ENCODE measurements at places on chromosomes 11 and 22. TPM values are rescaled to one million over a fixed set of nuclear protein-coding genes. Genes with fewer than 3 reads are reported as not detected.

DNA sequence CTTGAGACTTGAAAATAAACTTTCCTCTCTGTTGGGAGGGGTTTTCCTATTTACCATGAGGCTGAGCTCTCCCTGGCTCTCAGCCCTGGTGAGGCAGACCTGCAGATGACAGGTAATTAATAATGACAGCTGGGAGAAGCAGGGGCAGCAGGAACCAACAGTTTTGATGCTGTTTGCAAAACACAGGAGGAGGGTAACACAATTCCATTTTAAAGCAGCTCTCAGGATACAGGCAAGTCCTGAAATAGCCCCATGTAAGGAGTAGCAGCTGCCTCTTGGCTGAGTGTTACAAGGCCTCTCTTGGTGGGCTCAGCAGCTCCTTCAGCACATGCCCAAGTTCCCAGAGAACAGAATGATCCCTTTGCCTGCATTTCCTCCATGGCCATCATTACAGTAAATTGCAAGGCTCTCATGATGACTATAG is 13.3 kb downstream of the PARVA start:
- DNase-seq: no peak

DNA sequence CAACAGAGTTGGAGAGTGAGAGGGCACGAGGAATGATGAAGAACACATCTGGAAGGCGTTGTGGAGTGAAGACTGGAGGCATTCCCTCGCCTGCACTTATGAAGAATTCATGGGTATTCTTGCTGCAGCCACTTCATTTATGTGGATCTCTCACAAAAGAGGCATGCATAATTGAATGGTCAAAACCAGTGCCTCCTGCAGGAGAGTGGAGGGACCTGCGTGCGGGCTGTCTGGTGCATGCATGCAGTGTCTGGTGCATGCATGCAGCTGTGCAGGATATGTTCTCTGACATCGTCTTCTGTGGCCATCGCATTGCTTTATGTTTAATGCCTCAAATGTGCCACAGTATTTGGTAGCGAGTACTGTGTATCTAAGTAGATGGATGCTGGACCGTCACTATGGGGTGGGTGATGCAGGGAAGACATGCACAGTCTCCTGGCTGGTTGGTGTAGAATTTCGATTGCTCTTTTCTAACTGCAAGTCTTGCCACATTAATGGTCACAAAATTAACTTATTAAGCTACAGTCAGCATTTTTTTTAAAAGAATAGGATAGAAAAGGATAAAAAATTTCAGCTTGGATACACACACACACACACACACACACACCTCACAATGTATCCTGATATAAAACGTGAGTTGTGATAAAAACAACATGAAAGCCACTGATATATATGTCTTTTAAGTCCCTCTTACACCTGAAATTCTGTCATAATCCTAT is 20.9 kb upstream of the NTM start:
- no peak for DNase-seq

DNA sequence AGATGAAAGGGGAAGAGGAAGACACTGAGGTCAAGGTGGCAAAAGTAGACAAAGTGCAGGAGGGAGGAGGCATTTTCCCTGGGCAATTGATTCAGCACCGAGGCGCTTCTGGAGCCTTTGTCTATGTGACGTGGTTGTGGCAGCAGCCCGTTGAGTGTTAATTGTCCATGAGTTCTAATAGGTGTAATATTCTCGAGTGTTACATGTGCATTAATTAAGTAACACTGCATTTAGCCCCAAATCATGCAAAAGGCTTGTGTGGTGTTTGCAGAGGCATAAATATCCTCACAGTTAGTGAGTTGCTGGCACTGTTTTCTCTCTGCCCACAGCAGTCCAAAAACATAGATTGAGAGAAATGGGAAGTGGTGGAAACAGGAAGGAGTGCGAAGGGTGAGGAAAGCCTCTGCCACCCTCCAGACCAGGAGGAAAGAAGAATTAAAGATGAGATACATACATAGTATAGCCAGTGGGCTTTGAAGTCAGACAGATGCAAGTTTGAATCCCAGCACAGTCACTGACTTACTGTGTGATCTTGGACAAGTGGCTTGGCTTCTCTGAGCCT is 361.2 kb downstream of the MN1 start:
- no peak for DNase-seq

Gene C11orf42
- total RNA-seq: not detected

DNA sequence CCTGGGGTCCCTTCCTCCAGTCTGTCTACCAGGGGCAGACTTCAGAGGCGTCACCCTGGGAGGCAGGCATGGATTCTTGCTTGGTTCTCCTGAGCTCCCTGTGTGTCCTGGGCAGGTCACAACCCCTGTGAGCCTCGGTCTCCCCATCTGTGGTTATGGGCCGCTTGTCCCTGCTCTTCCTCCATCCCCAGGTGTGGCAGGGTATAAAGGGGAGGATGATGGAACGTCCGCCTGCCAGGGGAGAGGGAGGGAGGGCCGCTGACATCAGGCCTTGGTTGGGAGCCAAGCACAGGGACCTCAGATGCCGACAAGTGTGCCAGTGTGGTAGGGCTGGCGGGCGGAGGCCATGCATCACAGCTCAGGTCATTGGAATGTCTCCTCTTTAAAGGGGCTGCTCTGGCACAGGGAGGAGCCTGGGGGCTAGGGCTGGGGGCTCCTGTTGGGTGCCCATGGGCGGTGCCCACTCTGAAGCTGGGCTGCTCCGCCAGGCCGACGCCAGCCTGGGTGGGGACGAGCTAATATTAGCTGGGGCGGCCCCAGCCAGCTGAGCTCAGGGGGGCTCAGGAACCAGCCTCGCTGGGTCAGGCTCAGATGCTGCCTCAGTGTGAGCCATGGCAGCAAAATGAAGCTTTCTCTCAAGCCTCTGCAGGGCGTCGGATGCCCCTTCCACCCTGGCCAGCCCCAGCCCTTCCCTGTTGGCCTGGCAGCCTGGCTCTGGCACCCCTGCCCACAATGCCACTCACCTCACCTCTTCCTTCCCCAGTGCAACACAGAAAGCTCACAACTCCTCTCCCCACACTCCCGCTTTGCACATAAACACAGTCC is 12.8 kb downstream of the KCNC1 start:
- DNase-seq: no peak

- DNase-seq: no peak
These were observed 690.3 kb downstream of the FAM181B start for GRCh38 chr11:82043316-82043715.

DNA sequence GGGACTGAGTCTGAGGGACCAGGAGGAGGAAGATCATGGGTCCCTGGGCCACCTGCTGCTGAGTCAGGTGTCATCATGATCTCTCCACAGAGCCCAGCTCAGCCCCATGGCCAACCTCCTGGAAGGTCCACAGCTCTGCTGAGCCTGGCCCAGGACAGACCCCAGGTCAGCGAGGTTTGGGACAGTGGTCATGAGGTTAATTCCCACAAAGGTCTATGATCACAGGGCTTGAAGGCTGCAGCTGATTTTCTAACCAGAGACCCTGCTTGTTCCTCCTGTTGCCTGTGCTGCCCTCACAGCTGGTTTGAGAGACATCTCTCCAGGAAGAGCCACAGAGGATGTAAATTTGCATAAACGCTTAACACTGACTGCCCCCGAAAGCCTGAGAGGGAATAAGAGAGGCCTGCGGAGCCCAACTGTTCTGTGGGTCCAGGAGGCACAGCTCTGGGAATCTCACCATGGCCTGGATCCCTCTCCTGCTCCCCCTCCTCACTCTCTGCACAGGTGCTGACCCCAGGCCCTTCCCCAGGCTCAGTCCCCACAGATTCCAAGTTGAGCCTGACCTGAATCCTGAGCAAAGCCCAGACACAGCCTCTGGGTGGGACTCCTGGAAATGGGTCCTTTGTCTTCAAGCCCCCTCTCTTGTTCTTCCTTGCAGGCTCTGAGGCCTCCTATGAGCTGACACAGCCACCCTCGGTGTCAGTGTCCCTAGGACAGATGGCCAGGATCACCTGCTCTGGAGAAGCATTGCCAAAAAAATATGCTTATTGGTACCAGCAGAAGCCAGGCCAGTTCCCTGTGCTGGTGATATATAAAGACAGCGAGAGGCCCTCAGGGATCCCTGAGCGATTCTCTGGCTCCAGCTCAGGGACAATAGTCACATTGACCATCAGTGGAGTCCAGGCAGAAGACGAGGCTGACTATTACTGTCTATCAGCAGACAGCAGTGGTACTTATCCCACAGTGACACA is 102.8 kb downstream of the GGTLC2 start:
- no peak for DNase-seq

- no peak for DNase-seq
These were observed 17.4 kb downstream of the SMCO4 start for GRCh38 chr11:93525601-93526345.

Gene SPINDOC
- total RNA-seq: 41.4 TPM

Gene NUDT8
- total RNA-seq: 5.1 TPM

Gene ARFGAP2
- total RNA-seq: 95.7 TPM

- no peak for DNase-seq
These were observed 789.4 kb downstream of the OPCML start for GRCh38 chr11:132742929-132743328.

- no peak for DNase-seq
These were observed 13.4 kb downstream of the DRD4 start for GRCh38 chr11:650482-650881.

DNA sequence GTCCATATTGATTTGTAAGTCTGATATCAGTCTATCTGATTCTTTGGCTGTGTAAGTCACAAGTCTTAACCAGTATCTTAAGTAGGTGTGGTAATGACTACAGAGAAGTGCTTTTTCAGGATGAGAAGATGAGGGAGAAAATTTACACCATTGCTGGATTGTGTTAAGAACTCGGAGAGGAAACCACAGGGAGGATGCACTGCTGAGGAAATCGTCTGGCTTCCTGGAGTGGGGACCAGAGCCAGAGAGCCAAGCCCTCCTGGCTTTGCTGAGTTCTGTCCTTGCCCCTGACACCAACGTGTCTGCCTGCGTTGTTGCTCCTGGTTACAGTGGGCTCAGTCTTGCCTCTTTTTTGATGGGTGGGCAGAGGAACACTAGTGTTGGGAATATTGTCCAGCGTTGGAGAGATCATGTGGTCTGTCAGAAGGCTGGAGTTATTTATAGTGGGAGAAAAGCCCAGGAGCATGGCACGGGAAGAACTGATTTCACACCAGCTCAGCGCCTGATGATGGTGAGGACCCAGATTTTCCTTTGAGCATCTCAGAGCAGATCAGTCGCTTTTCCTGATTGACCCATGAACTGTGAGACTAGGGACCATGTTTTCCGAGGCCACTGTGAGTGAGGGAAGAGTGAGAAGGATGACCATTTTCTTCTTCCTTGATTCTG is 29.6 kb downstream of the MARK2 start:
- no peak for DNase-seq

Gene OR2AG2
- 0.04 TPM for total RNA-seq

DNA sequence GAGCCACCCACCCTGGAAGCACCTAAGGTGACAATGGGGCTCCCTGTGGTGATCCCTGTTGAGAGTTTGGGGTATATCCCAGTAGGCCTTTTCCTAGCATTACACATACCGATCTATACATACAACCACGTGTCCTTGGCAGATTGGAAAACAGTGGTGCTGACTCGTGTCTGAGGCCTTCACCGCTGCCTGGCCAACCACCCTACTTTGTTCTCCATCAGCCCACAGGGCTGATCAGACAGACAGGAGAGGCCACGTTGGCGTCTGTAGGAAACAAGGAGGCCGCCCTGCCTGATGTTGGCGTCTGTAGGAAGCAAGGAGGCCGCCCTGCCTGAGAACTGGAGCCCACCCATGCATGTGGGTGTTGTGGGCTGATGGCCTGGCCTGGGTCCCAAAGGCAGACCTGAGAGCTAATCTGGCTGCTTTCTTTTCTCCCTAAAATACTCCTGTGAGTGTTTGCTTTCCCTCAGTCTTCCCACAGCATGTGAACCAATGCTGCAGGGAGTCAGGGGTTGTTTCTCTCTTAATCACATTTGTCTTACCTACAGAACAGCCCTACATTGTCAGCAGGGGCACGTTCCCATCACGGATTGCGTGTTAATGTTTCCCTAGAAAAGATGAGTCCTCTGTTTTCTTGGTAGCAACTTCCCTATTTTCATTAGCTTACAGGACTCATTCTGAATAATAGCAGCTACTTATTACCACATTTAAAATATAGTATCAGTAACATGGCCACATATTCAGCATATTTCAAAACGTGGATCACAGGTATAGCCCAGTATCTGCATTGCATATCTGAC is 57.2 kb downstream of the SBF1 start:
- DNase-seq: no peak

DNA sequence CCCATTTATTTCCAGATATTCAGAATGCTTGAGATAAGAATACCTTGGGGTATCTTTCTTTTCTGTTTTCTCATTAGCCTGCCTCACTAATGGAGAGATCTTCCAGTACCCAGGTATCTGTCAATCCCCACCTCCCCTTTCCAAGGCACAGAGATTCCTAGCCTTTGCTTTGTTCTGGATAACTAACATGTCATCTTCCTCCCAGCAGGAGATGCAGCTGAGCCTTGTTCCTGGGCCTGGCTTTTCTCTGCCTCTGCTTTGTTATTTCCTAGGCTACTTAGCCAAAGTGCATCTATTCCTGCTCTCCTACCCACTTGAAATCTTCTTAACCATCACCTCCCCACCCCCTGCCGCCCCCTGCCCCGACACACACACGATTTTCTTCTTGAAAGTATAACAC is 297.1 kb downstream of the NELL1 start:
- DNase-seq: no peak

GRCh38 chr11:12832480-12833224 is 158.4 kb downstream of the TEAD1 start:
- DNase-seq: no peak

DNA sequence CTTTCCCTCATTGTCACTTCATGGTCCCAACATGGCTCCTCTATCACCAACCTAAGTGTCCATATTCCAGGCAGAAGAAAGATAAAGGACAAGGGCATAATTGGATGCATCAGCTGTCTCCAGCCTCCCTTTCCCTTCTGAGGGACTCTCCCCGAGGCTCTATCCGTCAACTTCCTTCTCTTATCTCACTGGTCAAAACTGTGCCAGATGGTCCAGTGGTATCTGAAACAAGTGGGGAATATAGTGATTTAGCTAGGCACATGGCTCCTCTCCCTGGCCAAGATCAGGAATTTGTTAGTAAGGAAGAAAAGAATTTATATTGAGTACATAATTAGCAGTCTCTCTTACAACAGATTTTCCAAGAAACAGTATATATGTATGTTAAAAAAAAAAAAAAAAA is 12.6 kb upstream of the SPON1 start:
- DNase-seq: no peak

Gene ACR
- total RNA-seq: not detected

Gene YPEL1
- 4.9 TPM for total RNA-seq

GRCh38 chr11:34620820-34621792 is at the start of gene EHF:
EHF (plus strand) TSS chr11:34621093; CDS start chr11:34642631, 21,538 bp downstream.
- DNase-seq: no peak

DNA sequence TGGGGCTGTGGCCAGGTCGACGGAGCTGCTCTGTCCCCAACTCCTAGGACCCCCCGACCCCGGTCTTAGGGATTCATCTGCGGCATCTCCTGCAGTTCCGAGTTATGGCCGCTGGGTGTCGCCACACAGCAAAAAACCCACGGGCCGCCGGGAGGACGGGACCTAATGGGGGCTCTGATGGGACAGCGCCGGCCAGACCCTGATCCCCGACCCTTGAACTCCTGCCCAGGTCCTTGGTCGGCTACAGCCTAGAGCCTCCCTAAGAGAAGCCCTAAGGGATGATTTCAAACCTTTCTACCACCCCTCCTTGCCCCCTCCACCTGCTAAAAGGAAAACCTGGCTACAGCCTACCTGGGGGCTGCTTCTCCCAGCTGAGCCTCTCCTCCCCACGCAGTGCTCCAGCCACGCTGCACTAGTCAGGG is 30.8 kb upstream of the LRRC10B start:
- DNase-seq: no peak

Gene MYOD1
- not detected for total RNA-seq

Gene ENTHD1
- total RNA-seq: not detected

- no peak for DNase-seq
These were observed 19.1 kb downstream of the CYB5R2 start for GRCh38 chr11:7654195-7654705.

Gene C1QTNF5
- 6.2 TPM for total RNA-seq
